CD4-positive, alpha-beta T cell treated with Interleukin-10 for 1 hour (primary cell): ENCODE measurements at places on chromosomes 6 and 20.

DNA sequence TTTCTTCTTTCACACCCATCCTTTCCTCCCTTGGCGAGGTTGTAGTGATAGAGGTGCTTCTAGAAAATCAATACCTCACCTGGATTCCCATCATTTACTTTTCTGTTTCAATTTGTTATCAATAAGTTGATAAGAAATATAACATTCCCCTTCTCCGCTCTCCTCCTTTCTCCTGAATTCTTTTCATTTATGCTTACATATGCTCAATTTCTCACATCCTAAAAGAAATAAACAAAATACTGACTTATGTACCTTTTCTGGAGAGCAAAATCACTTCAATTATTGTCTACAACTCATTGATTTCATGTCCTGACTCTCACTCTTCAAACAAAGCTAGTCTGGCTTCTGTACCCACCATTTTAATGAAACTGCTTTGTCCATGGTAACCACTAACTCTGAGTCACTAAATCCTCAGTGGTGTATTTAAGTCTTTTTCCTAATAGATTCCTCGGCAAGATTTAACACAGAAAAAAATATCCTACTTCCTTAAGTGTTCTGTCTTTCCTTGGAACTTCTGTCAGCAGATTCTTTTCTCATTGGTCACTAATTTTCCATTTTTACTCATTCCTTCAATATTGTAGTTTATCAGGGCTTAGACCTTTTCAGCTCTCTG lies 289.6 kb downstream of the RFPL4B start:
- DNase-seq: no peak

DNA sequence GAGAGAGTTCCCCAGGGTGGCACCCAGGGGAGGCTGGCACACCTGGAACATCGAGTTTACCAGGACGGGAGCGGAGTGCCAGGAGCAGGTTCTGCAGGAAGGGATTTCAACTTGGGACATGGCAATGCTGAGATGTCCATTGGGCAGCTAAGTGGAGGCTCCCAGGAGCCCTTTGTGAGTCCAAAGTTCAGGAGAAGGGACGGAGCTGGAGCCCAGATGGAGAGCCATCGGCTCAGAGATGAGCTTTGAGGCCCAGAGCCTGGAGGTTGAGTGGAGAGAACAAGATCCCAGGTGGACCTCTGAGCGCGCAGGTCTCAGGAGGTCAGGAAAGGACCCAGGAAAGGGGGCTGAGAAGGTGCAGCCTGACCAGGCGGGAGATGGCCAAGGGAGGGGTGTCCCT lies 67.5 kb upstream of the AFDN start:
- no peak for DNase-seq

- no peak for DNase-seq
These were observed 77.5 kb upstream of the MRPS10 start for GRCh38 chr6:42295181-42295580.

- DNase-seq: no peak
These were observed 171.6 kb downstream of the UBE3D start for GRCh38 chr6:82893889-82894652.

GRCh38 chr20:53568351-53568750 lies 25.3 kb downstream of the ZNF217 start:
- DNase-seq: no peak

GRCh38 chr20:62782149-62782892 lies 14.0 kb upstream of the MRGBP start:
- DNase-seq: no peak

DNA sequence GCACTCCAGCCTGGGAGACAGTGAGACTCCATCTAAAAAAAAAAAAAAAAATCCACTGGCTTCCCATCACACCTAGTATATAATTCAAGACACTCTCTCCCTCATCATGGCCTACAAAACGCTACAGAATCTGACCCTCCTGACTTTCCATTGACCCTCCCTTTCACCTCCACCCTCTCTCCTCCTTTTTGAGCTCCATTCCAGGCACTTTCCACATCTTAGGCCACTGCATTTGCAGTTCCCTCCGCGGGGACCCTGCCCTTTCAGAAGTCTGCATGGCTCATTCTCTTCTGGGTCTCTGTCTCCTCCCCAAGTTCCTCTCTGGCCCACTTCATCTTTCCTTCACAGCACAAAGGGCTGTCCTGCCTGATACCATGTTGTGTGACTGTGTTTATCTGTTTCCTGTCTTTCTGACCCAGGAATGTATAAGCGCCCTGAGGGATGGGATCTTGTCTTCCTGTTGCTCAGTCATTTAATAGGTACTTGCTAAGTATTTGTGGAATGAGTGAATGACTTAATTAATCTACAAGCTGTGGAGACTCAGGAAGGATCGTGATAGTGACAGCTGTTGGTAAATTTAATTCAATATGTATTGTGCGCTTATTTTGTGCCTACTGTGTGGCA lies 35.2 kb downstream of the NCR2 start:
- DNase-seq: no peak

DNA sequence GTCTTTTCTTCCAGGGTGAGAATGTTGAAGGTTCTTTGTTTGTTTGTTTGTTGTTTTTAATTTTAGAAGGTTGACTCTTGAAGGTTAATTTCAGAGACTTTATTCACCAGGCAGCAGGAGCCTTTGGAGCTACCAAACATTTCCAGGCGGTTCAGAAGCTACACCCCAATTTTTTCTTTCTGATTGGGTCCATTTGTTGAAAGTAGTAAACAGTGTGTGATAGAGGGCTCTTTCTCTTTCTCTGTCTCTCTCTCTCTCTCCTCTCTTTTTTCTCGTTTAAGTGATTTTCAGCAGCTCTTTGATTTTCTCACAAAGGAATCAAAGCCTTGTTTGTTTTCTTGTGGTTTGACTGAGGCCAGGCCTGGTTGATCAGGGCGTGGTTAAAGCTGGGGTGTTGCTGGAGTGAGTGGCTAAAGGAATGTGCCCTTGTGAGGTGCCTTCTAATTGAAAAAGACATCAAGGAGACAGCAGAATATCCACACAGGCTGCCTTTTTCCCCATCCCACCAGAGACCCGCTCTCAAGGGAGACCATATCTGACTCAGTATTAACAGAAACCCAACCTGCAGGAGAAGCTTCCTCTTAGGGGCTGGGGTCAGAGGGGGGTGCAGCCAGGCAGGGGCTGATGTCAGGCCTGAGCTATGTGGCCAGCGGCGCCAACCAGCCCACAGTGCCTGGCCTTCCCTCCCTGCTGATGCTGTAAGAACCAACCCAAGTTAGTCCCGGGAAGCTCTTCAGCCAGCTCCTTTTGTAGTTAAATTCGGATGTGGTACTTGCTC lies 40.4 kb upstream of the NAA20 start:
- peak; percentile 7 for DNase-seq

GRCh38 chr6:34917626-34918285 lies 28.7 kb downstream of the ANKS1A start:
- DNase-seq: no peak

DNA sequence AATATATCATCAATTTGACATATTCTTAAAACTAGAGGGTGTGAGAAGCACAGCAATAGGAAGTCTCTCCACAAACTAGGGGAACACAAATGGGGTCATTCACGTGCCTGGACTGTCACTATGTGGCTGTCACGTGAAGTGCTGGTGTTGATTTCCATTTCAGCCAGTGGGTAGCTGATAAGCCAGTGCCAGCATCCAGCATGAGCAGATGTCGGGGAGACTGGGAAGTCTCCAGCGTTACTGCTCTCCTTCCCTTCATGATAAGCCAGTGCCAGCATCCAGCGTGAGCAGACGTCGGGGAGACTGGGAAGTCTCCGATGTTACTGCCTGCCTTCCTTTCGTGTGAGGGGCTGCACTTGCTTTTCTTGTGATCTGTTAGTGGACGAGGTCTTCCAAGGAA lies 5.6 kb upstream of the SLC17A9 start:
- DNase-seq: no peak

DNA sequence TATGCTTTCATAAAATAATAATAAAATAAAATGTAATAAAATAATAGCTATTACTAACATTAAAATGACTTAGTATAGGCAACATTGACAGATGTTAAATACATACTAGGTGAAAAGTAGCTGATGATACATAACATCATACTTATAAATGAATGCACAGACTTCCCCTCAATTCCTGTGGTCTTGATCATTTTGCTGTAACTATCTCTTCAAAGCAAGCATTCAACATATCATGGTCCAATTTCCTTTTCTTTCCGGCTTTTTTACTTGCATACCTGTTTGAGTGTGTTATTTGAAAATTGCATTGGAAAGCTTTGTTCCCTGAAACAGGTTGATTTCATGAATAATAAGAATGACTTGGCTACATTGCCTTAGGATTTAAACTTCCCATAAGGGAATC lies 309.3 kb downstream of the HDGFL1 start:
- DNase-seq: no peak

DNA sequence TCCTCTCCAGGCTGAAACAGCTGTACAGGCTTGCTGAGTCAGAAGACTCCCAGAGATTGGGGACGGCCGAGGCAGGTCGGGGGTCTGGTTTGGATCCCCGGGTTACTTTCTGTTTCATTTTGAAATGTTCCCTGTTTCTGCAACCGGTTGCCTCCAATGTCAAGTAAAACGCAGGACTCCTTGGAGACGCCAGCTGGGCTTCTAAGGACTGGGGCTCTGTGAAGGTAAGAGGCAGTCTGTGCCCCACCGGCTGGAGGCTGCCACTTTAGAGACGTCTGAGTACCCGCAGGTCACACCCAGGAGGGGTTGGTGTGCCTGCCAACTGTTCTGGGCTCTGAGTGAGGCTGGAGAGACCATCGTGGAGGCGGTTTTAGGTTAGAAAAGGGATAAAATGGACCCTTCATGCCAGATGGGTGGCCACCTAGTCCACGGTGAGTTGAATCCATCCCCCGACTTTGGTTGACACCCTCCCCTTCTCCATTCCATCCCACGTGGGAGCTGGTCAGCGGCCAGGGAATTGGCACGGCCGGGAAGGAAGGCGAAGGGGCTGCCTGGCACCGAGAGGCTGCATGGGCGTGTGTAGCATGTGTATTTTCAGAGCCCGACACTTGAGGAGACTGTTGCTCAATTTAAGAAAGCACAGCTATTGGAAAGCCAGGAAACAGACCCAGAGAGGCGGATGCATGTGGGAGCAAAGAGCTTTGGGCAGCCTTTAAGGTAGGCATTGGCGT lies 240.9 kb downstream of the PHACTR1 start:
- peak; percentile 11 for DNase-seq

- no peak for DNase-seq
These were observed 530 bp upstream of the NEDD9 start for GRCh38 chr6:11232770-11233626.

DNA sequence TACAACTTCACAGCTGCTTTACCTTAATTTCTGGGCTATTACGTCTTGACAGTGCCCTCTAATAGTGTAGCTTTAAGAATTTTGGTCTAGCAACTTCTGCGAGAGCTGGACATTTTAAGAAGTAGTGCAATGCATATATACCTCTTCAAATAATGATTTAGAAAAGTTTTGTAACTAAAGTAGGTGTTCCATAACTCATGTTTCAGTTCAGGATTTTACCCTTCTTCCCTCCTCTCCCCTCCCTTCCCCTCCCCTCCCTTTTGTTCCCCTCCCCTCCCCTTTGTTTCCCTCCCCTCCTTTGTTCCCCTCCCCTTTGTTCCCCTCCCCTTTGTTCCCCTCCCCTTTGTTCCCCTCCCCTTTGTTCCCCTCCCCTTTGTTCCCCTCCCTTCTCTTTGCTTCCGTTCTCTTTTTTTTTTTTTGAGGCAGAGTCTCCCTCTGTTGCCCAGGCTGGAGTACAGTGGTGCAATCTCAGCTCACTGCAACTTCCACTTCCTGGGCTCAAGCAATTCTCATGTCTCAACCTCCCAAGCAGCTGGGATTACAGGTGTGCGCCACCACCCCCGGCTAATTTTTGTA lies 28.8 kb upstream of the TRAM2 start:
- DNase-seq: no peak

DNA sequence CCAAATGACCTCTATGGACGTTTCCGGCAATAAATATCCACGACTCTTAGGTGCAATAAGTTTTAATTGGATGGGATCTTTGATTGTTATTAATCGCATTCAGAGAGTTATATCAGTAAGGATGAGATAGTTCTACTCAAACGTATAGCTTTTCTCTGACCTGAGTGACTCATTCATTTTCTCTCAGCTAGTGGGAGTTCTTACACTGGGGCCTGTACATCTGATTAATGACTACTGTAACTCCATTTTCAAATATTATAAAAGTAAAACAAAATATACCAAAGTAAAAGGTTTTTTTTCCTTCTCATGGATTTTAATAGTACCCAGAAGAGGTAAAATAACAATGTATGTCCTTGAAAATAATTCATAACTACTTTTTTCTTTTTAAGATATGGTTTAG lies 41.1 kb upstream of the SAMD5 start:
- DNase-seq: no peak

DNA sequence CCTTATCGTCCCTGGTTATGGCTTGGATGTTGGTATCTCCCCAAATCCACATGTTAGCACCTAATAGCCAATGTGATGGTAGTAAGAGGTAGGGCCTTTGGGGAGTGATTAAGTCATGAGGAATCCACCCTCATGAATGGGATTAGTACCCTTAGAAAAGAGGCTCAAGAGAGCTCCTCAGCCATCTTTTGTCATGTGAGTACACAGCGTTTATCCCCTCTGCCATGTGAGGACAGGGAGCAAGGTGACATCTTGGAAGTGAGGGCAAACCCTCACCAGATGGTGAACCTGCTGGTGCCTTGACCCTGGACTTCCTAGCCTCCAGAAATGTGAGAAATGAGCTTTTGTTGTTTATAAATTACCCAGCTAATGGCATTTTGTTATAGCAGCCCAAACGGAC lies 16.1 kb upstream of the SIRPB2 start:
- no peak for DNase-seq

DNA sequence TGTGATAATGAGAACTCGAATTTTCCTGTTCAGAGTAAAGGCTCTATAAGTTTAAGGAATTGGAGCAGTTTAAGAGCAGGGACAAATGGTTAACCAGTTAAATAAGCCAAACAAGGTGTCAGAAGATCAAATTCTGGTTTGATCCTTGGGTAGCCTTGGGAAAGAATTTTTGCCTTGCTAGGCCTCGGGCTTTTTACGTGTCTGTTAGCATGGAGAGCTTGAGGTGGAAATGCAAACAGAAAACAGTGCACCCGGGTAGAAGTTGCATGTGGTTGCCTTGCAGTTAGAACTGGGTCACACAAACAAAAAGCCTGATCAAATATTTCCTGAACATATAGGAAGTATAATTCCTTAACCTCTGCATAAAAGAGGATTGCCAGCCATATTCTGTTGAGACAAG lies 58.3 kb downstream of the RIN2 start:
- no peak for DNase-seq

DNA sequence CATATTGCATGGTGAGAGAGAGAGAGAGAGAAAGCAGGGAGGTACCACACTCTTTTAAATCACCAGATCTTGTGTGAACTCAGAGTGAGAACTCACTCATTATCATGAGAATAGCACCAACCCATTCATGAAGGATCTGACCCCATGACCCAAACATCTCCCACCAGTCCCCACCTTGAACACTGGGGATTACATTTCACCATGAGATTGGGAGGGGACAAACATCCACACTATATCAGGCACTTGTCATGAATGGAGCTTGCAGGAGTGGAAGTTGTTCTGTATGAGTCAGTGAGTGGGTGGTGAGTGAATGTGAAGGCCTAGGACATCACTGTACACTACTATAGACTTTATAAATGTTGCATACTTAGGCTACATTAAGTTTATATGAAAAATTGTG lies 47.7 kb upstream of the RNF182 start:
- no peak for DNase-seq

- no peak for DNase-seq
These were observed 312.0 kb downstream of the SOX4 start for GRCh38 chr6:21905531-21905930.
